ENCODE measurements at places on chromosomes 2 and 18. TPM values are rescaled to one million over a fixed set of nuclear protein-coding genes. Genes with fewer than 3 reads are reported as not detected.

QPCT gene
- 2.5 TPM for total RNA-seq

TRABD2A gene
- total RNA-seq, result 0.66 TPM

CKAP2L gene
- 9.1 TPM for total RNA-seq

TMEM37 gene
- 0.13 TPM for total RNA-seq

EN1 gene
- total RNA-seq, result not detected

TMEM17 gene
- 2.2 TPM for total RNA-seq

INHA gene
- 0.25 TPM for total RNA-seq

SLC30A3 gene
- total RNA-seq, result 0.19 TPM

KCNJ13 gene
- not detected for total RNA-seq

MERTK gene
- 4.9 TPM for total RNA-seq

POTEJ gene
- total RNA-seq, result not detected

BBS5 gene
- total RNA-seq, result 5.7 TPM

CPO gene
- 0.13 TPM for total RNA-seq

ANKRD29 gene
- total RNA-seq, result 4.9 TPM

MZT2A gene
- 56.5 TPM for total RNA-seq

HOXD1 gene
- not detected for total RNA-seq

AMER3 gene
- not detected for total RNA-seq

Data from aortic smooth muscle cell (primary cell).